Stimulated activated CD8-positive, alpha-beta memory T cell treated with anti-CD3 and anti-CD28 coated beads, Interleukin-15, amount 100 ng/mL, for 1 hour (primary cell): ENCODE measurements at places on chromosomes 12 and 14.

GRCh38 chr12:115227137-115227615 is 543.2 kb upstream of the TBX3 start:
- no peak for DNase-seq

- no peak for DNase-seq
Measured at GRCh38 chr12:84922693-84923092, 10.1 kb upstream of the SLC6A15 start.

GRCh38 chr12:7136676-7137075 is 6.5 kb downstream of the CLSTN3 start:
- DNase-seq, result no peak

GRCh38 chr14:74583689-74584434 is 28.2 kb downstream of the LTBP2 start:
- no peak for DNase-seq

GRCh38 chr12:89796798-89797382 is 88.3 kb upstream of the ATP2B1 start:
- no peak for DNase-seq

GRCh38 chr14:101241807-101242278 is 319.5 kb upstream of the DIO3 start:
- DNase-seq, result no peak

DNA sequence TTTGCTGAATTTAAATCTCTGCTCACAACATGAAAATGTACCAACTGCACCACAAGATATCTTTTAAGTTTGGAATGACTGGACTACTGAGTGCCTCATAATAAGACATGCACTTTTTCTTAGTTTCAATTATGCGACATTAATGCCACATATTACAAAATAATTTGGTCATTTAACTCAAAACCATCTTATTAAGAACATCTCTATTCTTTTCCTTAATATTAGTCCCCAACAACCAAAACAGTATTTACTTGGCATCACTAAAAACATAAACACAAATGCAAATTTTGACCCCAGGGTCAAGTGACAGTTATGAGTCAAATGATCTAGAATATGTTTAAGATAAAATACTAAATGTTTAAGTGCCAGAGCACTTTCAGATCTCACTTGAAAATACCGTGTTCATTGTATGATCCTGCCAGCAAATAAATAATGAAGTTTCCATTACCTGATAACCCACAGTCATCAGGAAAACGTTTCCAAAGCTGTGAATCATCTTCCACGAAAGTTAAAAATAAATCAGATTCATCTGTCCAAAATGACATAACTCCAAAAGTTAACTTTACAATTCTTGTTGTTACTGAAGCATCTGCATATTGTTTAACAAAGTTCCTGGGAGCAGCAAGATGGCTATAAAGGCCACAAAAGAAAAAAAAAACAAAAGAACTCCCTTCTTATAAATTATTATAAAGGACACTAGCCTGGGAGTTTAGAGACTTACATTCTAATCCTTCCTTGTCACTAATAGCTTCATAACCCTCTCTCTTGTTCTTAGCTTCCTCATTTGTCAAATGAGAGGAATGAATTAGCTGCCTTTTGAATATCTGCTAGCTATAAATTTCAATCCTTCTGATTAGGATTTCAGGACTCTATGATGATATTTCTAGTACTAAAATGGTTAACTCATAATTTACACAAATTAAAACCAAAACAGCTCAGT is 30.5 kb upstream of the AP4S1 start:
- DNase-seq, result no peak

DNA sequence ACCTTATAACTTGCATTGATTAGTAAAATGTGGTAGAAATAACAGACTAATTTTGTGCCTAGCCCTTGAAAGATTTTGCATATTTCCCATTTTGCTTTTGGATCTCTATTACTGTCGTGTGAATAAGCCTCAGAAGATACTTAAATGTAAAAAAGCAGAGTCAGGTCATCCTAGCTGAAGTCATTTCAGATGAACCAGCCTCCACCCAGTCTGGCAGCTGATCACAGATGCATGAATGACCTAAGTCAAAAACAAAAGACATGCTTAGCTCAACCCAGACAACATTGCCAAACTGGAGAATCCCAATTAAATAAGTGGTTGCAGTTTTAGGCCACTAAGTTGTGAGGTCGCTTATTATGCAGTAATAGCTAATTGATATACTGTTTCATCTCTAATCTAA is 349.9 kb downstream of the C12orf50 start:
- no peak for DNase-seq

- DNase-seq, result no peak
Measured at GRCh38 chr12:21925296-21925913, 15.8 kb downstream of the ABCC9 start.

DNA sequence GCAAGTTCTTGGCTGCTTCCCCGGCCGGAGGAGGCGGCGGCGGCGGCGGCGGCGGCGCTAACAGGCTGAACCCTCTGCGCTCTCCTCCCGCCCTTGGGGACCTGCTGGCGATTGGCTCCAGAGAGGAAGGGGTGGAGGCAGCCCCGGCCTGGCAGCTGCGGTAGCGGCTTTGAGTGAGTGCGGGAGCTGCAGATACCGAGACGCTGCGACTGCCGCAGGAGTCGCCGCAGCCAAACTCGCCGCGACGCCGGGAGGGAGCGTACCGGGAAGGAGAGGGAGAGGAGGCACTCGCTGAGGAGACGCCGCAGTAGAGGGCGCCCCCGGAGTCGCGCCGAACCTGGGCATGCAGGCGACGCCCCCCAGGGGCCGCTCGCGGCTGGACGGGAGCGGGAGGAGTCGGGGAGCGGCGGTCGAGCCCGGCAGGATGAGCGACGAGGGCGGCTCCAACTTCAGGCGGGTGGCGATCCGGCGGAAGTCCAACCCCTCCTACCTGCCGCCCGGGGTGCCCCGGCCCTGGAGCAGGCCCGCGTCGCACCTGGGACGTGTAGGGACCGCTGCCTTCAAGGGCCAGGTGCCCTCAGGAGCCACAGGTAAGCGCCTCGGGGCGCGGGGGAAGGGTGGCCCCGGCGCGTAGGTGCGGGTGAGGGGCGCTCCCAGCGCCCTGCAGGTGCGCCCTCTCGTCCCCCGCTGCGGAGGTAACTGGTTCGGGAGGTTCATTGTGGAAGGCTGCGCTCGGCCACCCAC is at the start of gene FGD4:
Gene FGD4, plus strand, starts transcription at position 189 of the 744 bp plus-strand sequence.
- DNase-seq, result no peak
